ENCODE measurements at places on chromosomes 5 and 9. TPM values are rescaled to one million over a fixed set of nuclear protein-coding genes. Genes with fewer than 3 reads are reported as not detected.

The GCNT4 gene
- 0.80 TPM for polyA plus RNA-seq

The TAF11L5 gene
- not detected for polyA plus RNA-seq

The IFNB1 gene
- polyA plus RNA-seq: not detected

The OTULINL gene
- polyA plus RNA-seq: 1.4 TPM

The GARIN3 gene
- not detected for polyA plus RNA-seq

All from esophagus (tissue), 2 donors.